ENCODE measurements at places on chromosomes 16 and 17. TPM values are rescaled to one million over a fixed set of nuclear protein-coding genes. Genes with fewer than 3 reads are reported as not detected.

- DNase-seq, result no peak
- H3K27me3 ChIP-seq, result no peaks in the 10 kb centered on the region
- no peak overlapping the region for H3K27ac ChIP-seq
- no peak overlapping the region for H3K4me3 ChIP-seq
- H3K4me1 ChIP-seq, result no peaks in the 10 kb centered on the region
Observed at GRCh38 chr16:364595-365491, 5.5 kb downstream of the MRPL28 start.

DNA sequence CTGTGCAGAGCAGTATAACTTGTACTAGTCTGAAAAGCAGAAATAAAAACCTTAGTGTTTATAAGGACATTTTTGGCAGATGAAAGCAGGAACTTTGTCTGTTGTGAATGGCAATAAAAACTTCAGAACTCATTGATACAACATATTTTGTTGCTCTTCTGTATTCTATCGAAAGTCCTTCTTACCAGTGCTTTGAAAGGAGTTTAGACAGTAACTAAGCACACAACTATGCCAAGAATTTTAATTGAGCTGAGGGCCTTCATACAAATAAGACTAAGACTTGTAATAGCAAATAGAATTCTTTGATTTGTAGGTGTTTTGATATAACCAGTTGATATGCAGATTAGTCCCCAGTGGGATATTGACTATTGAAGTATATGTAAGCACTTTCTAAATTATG is 308.4 kb downstream of the ZFHX3 start:
- no peak for DNase-seq
- H3K27me3 ChIP-seq, result no peaks in the 10 kb centered on the region
- peaks cover 3% of the 10 kb centered on the region for H3K36me3 ChIP-seq
- H3K4me3 ChIP-seq, result no peak overlapping the region

GRCh38 chr16:57188711-57189002 is 2.5 kb downstream of the RSPRY1 start:
- H3K36me3 ChIP-seq, result no peaks in the 10 kb centered on the region
- H3K4me1 ChIP-seq, result 0 out of 2 replicates have a peak, but pooled peaks cover under 1% of the 10 kb centered on the region
- H3K27ac ChIP-seq, result no peak overlapping the region
- no peaks in the 10 kb centered on the region for H3K27me3 ChIP-seq
- H3K4me3 ChIP-seq, result no peak overlapping the region

GRCh38 chr17:33201283-33201682 is 91.8 kb downstream of the ASIC2 start:
- H3K36me3 ChIP-seq, result no peaks in the 10 kb centered on the region
- no peak overlapping the region for H3K27ac ChIP-seq
- peak; percentile 27 for DNase-seq
- H3K4me3 ChIP-seq, result no peak overlapping the region
- H3K27me3 ChIP-seq, result peaks cover 11% of the 10 kb centered on the region

DNA sequence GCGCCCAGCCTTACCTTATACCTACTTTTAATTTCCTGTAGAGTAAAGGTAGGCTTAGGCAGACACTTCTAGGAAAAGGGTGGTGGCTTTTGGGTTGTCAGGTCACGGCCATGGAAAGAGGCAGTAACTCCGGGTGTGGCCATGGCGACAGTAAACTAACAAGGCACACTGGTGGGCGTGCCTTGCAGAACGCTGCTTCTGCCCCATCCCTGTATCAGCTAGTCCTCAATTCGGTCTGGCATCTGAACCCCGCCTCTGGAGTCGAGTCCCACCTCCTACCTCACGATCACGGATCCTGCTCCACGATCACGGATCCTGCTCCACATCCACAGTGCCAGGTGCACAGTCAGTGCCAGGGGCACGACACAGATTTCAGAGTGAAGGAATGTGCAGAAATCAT is 5.6 kb downstream of the ADCY9 start:
- peak; percentile 40 for DNase-seq
- H3K4me3 ChIP-seq, result no peak overlapping the region
- 0 out of 2 replicates have a peak, but pooled peaks cover 2% of the 10 kb centered on the region for H3K36me3 ChIP-seq
- no peaks in the 10 kb centered on the region for H3K27me3 ChIP-seq
- H3K27ac ChIP-seq, result no peak overlapping the region
- H3K4me1 ChIP-seq, result no peaks in the 10 kb centered on the region

Gene MEIOC
- total RNA-seq, result 3.0 TPM

All from H9 (cell line).